Cortex of kidney (tissue), 1 donor: ENCODE measurements at places on chromosomes 6 and 20.
A peak's percentile ranks its signal among the peaks of the same experiment; 100 is the strongest.

GRCh38 chr6:43331891-43332290 lies 23.3 kb upstream of the CRIP3 start:
- DNase-seq: no peak

DNA sequence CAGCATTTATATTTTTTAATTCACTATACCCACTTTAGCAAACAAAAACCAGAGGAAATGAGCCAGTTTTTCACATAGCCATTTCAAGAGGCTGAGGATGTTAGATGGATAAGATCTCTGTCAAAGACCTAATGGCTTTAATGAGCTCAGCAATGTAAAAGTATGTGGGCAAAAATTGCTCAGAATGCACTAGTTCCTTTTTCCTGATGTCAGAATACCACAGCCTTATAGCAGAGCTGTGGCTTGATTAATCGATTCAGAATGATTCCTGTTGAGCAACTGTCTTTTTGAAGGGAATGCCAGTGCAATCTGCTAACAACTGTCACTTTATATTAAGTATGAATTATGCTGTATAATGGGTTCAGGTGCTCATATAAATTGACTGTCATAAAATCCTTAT lies 100.6 kb upstream of the HIVEP1 start:
- no peak for DNase-seq

- DNase-seq: no peak
These were observed 38.2 kb downstream of the PTPN1 start for GRCh38 chr20:50548396-50548795.

GRCh38 chr20:34553366-34553867 lies 5.1 kb upstream of the MAP1LC3A start:
- DNase-seq: no peak

DNA sequence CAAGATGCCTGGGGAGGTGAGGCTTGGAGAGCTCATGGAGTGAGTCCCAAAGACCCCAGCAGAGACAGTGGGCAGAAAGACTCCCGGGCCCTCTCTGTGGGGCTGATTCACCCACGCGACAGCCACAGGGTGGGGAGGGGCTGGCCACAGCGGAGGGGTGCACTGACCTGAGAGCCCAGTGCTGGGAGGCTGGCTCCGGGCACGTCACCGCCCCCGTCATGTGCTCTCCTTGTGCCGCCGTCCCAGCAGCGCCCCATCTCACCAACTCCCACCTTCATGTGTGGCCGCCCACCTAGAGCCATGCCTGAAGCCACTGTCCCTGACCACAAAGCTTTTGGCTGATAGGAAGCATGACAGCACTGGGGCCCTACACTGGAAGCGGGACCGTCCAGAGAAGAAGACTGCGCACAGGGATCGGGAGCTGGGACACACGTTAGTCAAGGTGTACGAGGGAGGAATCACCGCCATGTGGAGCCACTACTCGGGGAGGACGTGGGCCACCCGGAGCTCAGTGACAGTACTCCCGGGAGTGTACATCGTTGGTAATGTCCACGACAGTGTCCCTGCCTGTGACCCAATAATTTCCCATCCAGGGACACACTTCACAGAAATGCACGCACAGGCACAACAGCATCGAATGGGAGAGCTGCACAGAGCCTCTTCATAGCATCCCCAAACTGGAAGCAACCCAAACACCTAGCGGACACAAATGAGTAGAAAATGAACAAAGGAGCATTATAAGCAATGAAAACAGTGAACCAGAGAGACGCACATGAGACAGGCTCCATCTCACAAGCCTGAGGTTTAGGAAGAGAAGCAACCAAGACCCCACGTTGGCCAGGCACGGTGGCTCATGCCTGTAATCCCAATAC lies 28.4 kb upstream of the FOXC1 start:
- DNase-seq: no peak

DNA sequence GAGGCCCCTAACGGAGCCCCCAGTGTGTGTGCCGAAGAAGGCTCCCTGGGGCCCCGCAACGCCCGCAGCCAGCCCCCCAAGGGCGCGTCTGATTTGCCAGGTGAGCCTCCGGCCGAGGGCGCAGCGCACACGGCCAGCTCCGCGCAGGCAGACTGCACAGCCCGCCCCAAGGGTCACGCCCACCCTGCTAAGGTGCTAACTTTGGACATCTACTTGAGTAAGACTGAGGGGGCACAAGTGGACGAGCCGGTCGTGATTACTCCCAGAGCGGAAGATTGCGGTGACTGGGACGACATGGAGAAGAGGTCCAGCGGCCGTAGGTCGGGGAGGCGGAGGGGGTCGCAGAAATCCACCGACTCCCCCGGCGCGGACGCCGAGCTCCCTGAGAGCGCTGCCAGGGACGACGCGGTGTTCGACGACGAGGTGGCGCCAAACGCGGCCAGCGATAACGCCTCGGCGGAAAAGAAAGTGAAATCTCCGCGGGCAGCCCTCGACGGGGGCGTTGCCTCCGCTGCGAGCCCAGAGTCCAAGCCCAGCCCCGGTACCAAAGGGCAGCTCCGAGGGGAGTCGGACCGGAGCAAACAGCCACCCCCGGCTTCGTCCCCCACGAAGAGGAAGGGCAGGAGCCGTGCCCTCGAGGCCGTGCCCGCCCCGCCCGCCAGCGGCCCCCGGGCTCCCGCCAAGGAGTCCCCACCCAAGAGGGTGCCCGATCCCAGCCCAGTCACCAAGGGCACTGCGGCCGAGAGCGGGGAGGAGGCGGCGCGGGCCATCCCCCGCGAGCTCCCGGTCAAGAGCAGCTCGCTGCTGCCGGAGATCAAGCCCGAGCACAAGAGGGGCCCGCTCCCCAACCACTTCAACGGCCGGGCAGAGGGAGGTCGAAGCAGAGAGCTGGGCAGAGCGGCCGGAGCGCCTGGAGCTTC lies 117.0 kb downstream of the RTN4IP1 start:
- peak; percentile 20 for DNase-seq

DNA sequence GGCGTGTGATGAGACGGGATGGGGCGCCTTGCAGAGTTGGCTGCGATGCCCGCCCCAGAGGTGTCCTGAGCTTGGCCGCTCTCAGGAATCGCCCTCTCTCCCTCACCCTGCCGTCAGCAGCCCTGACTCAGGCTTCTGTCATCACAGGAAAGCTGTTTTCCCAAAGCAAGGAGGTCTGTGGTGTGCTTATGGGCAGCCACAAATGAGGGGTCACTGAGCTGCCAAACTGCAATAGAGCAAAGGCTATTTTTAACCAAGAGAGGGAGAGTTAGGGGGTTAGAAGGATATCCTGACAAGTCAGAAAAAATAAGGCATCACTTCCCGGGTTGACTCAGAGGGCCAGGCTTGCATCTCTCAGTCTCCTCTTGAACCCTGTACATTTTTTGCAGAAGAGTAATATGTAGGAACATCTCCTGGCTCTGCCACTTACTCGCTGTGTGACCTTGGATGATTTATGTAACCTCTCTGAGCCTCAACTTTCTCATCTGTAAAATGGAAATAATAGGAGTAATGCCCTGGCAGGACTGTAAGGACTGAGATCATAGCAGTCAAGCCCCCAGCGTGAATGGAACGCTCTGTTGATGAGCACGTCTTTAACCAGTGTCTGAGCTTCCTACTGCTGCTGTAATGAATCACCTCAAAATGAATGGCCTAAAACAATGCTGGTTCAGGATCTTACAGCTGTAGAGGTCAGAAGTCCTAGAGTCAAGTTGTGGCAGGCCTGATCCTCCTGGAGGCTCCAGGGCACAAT lies 181.9 kb downstream of the NFATC2 start:
- DNase-seq: no peak

DNA sequence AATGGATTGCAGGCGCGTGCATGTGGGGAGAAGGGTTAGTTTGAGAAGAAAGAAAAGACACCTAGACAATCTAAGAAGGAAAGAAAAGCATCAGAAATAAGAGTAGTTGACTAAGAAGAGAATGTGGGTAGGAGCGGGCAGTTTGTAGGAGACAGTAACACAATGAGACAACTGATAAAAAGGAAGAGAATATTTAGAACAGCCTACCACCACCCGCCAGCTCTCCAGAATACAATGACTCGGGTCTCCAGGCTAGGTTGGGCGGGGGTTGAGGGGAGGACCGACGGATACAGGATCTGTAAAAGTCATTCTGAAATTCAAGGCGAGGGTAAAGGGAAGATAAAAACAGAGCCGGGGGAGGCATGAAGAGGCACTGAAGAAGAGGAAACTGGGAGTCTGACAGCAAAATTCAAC lies 712 bp downstream of the ABHD16A start:
- no peak for DNase-seq

- no peak for DNase-seq
These were observed 26.5 kb upstream of the SYNDIG1 start for GRCh38 chr20:24442909-24443308.

- DNase-seq: no peak
These were observed at the start of gene CPXM1 for GRCh38 chr20:2800521-2801285. TSS of gene CPXM1 (minus strand) at chr20:2800627. CDS start at chr20:2800572, 55 bp downstream.

- no peak for DNase-seq
These were observed 44.0 kb downstream of the SIRPA start for GRCh38 chr20:1939270-1939595.

GRCh38 chr6:158752613-158753012 lies 66.6 kb downstream of the EZR start:
- no peak for DNase-seq

DNA sequence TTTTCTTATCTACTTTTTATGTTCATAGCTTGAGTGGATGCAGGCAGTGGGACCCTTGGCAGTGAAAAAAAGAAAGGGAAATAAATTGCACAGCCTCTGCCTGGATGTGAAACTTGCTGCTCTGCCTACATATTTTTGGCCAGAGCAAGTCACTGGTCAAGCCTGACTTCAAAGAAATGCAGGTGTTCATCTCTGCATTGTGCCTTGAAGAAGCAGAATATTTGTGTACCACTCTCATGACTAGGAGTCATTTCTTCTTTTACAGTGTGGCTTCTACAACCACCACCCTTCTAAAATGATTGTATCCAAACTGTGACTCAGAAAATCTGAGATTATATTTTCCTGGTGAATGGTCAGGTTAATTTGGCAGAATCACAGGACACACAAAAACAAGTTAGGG lies 2.5 kb upstream of the KATNA1 start:
- no peak for DNase-seq

GRCh38 chr6:140779341-140779740 lies 1353.4 kb upstream of the GJE1 start:
- DNase-seq: no peak

DNA sequence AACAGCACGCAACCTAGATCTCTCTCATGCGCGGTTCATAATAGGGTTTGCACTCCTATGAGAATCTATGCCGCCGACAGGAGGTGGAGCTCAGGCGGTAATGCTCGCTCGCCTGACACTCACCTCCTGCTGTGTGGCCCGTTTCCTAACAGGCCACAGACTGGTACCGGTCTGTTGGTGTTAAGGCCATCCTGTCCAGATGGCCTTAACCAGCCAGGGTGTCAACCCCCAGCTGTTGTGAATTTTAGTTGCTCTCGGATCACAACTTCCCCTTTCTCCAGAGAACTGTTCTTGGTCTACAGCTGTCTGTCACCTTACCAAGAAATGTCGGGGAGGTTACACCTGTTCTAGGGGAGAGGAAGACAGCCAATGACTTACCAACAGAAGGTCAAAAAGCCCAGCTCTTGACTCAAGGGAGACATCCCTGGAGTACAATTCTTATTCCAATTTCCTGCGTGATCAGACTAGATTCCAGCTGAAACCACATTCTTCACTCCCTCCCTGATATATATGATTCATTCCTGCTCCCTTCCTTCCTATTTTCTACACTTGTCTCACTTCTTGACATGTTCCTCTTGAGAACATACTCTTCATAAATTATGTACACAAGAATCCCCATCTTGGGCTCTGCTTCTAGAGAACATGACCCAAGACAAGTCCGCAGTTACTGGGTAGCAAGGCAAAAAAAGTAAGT lies 23.1 kb upstream of the DNAAF9 start:
- DNase-seq: no peak

DNA sequence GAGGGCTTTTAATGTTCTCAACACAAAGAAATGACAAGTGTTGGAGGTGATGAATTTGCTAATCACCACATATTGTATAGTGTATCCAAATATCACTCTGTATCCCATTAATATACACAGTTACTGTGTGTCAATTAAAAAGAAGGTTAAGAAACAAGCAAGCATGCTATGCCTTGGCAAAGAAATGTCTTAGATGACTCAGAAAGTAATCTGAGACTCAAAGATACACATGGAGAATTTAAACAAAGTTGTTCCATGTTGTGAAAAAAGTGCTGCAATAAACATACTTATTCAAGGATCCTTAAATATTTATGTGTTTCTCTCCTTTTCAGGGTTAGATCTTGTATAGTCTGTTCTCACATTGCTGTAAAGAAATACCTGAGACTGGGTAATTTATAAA lies 300.9 kb downstream of the DHX35 start:
- no peak for DNase-seq

GRCh38 chr6:43687437-43688347 lies at the start of gene MRPS18A:
TSS of gene MRPS18A (minus strand) at chr6:43687791. CDS start at chr6:43687779, 12 bp downstream.
- DNase-seq: no peak

DNA sequence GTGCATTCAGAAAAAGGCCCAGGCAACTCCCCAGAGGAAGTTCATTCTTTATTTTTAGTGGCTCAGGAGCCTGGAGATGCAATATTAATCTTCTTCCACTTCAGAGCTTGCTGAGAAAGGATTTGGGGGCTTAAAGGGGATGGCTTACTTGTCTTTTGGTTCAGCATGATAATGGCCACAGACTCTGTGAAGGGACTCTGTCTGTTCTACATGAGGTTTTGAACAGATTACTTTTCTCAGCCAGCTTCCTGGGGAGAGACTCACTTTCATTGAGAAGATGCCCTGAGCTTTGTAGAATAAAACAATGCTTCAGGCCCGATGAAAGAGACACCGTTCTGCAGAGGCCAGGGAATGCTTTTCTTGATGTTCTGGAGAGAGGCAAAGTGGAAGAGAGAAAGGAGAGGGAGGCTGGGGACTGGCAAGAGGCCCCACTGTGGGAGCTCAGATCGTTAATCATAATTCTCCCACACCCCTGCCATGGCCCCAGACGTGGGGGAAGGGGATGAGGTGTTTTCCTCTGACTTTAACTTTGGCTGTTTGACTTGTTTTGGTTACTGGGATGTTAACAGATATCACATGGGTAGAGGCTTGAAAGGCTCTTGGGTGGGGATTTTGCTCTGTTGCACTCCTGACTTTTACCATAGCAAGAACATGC lies 19.1 kb downstream of the SCP2D1 start:
- no peak for DNase-seq

- no peak for DNase-seq
These were observed 14.7 kb downstream of the FKBP1A start for GRCh38 chr20:1377984-1378734.

DNA sequence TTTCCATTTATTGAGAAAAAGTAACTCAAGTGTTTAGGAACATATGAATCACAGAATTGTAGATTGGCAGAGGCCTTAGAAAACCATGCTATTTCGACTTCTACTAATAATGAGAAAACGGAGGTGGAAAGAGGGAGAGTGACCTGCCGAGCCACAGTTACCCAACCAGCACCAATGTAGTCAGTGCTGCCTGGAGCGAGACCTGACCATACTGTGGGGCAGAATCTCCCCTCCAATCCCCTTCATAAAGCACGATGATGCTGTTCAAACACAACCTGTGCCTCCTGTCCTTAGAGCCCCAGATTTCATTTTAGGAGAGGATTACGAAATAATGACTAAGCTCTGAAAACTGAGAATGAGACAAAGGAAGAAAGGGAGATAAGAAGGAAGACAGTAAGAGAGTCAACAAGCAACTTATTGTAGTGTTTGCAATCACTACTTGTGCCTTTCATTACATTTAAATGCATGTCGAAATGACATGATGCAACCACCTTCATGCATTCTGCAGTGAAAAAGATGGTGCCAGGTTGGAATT lies 70.6 kb downstream of the ATXN1 start:
- DNase-seq: no peak

GRCh38 chr20:38227420-38228360 lies 32.8 kb downstream of the KIAA1755 start:
- no peak for DNase-seq
